HFF-Myc (cell line): ENCODE measurements at places on chromosomes 13 and 19.

- no peak for DNase-seq
These were observed 66.3 kb upstream of the RFXAP start for GRCh38 chr13:36752673-36753072.

- DNase-seq, result no peak
These were observed 7.1 kb upstream of the KL start for GRCh38 chr13:33008946-33009722.

DNA sequence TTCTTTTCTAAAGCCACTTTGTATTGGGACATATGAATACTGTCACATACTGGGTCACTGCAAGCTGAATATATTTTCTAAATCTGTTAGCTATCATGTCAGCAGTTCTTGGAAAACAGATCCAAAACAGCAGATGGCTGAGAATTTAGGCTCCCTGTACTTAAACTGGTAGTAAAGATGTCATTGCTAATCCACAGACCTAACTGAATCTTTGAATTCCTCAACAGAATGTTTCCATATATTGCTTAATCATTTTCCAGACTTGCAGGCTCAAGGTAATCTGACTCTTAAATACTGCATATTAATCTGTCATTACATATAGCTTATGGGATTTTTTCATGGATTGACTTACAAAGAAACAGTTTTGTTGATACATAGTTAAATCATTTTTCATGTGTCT lies 639.0 kb upstream of the KLHL1 start:
- no peak for DNase-seq

DNA sequence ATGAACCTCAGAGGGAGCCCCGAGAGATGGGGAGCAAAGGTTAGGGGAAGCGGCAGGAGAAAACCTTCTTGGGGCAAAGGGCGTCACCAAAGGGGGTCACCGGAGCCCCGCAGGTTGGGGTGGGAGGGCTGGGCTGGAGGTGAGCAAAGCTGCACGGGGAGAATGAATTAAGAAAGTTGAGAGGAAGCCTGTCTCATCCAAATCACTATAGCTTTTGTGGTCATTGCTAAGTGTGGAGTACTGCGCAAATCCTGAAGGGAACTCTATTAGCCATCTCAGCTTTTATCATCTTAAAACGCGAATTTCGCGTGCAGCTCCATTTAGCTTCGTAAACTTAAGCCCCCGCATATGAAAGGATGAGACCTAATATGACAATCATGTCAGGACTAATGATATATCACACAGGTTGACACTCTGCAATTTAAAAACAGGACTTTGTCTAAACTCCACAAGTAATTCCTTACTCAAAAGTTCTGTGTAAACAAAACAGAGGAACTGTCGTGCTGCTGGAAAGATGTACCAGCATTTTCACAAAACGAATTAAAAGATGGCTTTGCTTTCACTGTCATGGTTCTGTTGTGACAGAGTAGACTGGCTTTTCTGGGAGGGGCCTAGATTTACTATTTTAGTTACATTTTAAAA lies 631 bp downstream of the LACC1 start:
- DNase-seq, result no peak

DNA sequence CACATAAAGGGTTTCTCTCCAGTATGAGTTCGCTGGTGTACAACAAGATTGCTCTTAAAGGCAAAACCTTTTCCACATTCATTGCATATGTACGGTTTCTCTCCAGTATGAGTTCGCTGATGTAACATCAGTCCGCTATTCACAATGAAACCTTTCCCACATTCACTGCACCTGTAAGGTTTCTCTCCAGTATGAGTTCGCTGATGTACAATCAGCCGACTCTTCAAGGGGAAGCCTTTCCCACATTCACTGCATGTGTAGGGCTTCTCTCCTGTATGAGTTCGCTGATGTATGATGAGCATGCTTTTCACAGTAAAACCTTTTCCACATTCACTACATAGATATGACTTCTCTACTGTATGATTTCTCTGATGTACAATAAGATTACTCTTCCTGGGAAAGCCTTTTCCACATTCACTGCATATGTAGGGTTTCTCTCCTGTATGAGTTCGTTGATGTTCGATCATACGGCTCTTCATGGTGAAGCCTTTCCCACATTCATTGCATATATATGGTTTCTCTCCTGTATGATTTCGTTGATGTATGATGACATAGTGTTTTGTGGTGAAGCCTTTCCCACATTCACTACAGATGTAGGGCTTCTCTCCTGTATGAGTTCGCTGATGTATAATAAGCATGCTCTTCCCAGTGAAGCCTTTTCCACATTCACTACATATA lies 6.0 kb upstream of the ZNF614 start:
- no peak for DNase-seq

- DNase-seq, result no peak
These were observed 26.8 kb upstream of the CEACAM21 start for GRCh38 chr19:41548954-41549688.

GRCh38 chr13:45482571-45483173 lies 17.9 kb downstream of the COG3 start:
- no peak for DNase-seq

- DNase-seq, result no peak
These were observed 65.3 kb upstream of the TM9SF2 start for GRCh38 chr13:99435998-99436397.

GRCh38 chr13:20398459-20398858 lies 127.2 kb downstream of the CRYL1 start:
- no peak for DNase-seq
